CD4-positive, alpha-beta T cell treated with Interleukin-6 at 100 ng/mL for 8 hours (primary cell): ENCODE measurements at places on chromosomes 2 and 18.

DNA sequence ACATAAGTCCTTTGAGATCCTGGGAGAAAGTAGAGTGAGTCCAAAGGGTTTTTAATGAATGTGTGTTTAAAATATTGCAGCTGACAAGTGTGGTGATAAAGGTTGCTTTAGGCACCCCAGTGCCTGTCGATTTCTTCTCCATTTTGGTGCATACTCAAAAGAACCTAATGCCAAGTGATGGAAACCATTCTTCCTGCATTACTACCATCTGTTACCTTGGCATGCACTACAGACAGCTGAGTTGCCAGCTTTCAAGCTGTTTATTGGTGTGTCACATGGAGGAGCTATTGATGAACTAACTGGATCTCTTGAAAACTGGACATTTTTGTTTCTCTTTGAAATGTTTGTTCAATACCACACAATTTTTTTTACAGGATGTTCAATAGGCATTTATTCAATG is 350.0 kb downstream of the AKAIN1 start:
- DNase-seq: no peak

GRCh38 chr2:3611589-3611988 is 16.7 kb downstream of the COLEC11 start:
- DNase-seq: no peak

GRCh38 chr2:70918016-70918415 is 17.7 kb upstream of the ATP6V1B1 start:
- no peak for DNase-seq

GRCh38 chr2:72892506-72893173 is 5.4 kb downstream of the SPR start:
- DNase-seq: peak; percentile 49

DNA sequence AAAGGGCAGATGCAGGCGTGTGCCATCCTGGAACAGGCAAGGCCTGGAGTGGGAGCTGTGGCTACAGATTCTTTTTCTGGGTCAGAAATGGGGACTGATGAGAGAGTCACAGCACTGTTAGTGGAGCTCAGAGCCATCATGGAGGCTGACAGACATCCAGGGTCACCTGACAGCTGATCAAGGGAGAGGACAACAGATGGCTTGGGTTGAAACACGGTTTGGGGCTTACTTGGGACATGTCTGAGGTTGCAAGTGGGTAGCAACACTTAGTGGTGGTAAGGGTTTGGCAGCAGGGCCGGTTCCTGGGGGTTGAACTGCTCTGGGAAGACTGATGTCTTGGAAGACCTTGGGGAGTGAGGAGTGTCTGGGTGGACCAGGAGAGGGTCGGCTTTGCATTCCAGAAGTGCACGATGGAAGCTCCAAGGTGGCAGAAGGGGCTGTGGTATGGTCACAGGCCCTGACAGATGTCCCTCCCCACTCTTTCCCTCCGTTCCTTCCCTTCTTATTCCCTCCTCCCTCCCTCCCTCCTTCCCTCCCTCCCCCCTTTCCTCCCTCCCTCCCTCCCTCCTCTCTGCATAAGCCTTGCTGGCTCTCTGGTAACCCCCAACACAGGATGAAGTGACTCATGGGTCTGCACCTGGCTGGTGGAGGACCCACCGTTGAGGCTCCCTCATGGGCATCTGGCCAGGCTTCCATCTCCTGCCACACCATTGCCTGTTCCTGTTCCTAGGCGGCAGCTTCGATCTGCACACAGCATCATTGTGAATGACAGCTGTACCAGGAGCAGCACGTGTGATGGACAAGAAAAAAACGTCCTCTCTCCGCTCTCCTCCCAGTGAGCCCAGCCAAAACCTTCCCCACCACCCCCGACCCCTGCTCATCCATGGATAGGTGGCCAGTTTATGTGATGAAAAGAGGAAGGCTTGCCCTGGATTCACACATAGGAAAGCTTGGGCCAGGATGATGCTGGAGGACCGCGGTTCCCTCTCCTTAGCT is 63.8 kb upstream of the RPL31 start:
- no peak for DNase-seq

- DNase-seq: no peak
These were observed at the start of gene UGT1A4 for GRCh38 chr2:233718552-233718951. Gene UGT1A4, plus strand, starts transcription at chr2:233718736. Its CDS starts 85 bp downstream, at chr2:233718821.

DNA sequence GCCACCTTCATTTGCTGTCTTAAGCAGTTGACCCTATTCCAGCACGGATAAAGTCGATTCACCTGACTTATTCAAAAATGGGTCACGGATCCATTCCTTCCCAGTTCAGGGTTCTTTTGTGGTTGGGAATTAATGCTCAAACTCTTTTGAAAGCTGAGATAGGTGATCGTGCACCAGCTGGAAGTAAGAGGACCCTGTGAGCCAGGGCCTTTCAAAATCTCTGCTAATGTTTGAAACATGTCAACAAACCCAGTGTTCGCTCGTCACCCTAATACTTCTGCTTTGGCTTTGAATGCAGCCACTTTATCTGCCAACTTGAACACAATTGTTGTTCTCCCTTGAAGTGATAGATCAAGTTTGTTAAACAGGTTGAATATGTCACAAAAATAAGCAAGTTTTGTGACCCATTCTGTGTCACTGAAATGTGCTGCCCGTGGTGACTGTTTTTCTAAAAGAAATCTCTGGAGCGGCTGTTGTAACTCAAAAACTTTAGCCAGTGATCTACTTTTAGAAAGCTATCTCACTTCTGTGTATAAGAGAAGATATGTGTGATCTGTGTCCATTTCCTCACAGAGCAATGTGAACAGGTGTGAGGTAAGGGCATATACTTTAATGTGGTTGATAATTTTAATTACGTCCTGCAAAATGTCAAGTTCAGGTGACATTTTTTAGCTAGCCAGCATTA is 16.9 kb downstream of the HAT1 start:
- DNase-seq: no peak

DNA sequence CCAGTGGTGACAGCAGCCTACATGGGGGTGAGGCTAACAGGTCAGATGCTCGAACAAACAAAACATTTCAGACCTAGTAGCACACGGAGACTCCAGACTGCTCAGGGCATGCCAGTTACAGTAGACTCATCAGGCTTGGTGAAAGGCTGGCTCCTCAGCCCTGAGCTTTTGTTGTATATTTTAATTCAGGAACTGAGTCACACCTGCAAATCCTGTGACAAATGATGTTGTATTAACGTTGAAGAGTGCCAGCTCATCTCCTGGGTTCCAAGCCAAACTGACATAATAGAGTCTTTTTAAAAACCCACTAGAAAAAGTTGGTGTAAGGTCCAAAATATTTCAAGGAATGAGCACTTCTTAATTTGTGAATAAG is 65.3 kb downstream of the C1D start:
- no peak for DNase-seq

- DNase-seq: no peak
These were observed 657.6 kb upstream of the SYT4 start for GRCh38 chr18:43934781-43935471.

- DNase-seq: no peak
These were observed 1.8 kb upstream of the PCARE start for GRCh38 chr2:29075894-29076705.
